Sigmoid colon (tissue), 7 donors: ENCODE measurements at places on chromosomes 5 and 9. TPM values are rescaled to one million over a fixed set of nuclear protein-coding genes. Genes with fewer than 3 reads are reported as not detected.

The TAL2 gene
- not detected for polyA plus RNA-seq

The FOXD4L6 gene
- not detected for polyA plus RNA-seq

The BTNL3 gene
- polyA plus RNA-seq = 25.6 TPM

The RNF183 gene
- polyA plus RNA-seq = 2.3 TPM

The SCGB3A2 gene
- polyA plus RNA-seq = not detected

The PRDM9 gene
- polyA plus RNA-seq = not detected

The VLDLR gene
- 2.3 TPM for polyA plus RNA-seq

The USP20 gene
- polyA plus RNA-seq = 26.7 TPM

The TMEM215 gene
- polyA plus RNA-seq = not detected

The AK8 gene
- polyA plus RNA-seq = not detected

The SPEF2 gene
- 1.8 TPM for polyA plus RNA-seq

The GRIA1 gene
- polyA plus RNA-seq = 0.17 TPM

The ALDH1B1 gene
- polyA plus RNA-seq = 24.0 TPM
